ENCODE measurements at places on chromosomes 1 and 21.

DNA sequence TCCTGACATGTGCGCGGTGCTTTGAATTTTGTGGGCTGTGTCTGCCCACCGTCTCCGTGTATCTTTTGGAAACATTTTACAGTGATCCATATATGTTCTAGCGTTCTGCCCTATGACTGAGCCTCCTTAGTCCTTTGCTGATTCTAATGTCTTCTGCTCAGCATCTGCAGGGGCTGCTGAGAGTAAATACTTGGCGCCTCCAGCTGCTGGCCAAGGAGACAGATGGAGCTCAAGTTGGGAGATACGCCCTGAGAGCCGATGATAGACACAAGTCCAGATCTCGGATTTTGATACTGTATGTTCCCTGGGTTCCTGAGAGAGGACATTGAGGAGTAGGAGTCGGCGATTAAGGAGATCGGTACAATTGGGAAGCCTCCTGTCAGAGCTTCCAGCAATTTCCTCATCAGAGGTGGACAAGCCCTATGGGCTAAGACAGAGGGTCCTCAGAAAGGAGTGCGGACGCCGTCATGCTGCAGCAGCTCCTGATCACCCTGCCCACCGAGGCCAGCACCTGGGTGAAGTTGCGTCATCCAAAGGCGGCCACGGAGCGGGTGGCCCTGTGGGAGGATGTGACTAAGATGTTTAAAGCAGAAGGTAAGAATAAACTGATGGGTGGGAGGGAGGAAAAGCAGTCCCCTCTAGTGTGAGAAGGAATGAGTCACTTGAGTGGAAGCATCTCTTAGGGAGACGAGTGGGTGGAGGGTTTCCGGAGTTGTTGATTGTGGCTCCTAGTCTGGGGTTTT is 390 bp downstream of the ZFP69B start:
- DNase-seq: peak; percentile 62

GRCh38 chr1:41322835-41323234 is 38.4 kb upstream of the FOXO6 start:
- DNase-seq: peak; percentile 18

DNA sequence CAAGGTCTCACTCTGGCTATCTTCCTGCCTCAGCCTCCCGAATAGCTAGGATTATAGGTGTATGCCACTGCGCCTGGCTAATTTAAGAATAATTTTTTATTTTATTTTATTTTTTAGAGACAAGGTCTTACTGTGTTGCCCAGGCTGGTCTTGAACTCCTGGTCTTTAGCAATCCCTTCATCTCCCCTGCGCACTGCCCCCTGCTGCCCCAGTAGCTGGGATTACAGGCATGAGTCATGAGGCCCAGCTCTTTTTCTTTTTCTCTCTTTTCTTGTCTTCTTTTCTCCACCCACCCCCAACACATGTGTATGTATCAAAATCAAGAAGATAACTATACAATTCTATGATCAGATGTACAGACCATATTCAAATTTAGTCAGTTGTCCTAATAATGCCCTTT is 87.2 kb downstream of the PEX14 start:
- DNase-seq: no peak

DNA sequence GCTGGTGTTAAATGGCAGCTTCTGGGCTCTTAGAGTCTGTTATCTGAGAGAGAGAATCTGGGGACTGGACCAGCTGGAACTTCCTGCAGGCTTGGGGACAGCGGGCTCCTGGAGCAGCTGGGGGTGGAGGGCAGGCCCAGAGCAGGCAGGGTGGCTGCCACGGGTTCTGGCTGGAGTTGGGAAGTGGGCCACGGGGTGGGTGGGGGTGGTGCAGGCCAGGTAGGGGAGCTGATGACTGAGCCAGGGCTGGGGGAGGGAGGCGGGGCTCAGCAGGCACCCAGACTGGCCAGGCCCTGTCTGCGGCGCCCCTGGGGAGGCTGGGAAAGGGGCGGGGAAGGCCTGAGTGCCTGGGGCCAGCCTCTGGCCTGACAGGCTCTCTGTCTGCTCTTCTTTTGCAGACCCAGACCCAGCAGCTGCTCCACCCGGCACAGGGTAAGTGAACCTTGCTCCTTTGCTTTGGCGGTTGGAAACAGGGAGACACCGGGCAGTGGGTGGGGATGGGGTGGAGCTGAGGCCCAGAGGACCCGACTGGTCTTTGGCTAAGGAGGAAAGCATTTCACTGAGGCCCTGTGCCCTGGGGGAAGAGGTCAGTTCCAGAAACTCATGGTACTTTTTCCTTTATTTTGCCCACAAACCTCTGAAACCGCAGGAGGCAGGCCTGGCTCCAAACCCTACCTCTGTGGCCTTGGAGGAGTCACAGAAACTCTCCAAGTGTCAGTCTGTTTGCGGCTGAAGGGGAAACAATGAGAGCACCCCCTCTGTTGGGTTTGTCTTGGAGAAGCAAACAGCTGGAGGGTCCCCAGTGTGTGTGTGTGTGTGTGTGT is 48.8 kb downstream of the ARHGEF10L start:
- DNase-seq: no peak

DNA sequence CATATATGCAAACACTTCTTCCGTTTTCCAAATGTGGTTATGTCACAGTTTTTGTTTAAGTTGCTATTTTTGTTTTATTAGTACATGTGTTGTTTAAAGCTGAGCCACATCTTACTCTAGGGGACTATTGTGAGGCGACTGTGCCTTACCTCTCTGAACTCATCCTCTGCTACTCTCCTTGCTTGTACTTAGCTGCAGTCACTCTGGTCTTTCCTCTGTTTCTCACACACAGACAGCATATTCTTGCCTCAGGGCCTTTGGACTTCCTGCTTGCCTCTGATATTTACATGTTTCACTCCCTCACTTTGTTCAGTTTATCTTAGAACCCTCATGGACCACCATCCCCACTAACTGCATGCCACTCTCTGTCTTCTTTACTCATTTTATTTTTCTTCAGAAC is 101.1 kb downstream of the MACF1 start:
- DNase-seq: no peak

DNA sequence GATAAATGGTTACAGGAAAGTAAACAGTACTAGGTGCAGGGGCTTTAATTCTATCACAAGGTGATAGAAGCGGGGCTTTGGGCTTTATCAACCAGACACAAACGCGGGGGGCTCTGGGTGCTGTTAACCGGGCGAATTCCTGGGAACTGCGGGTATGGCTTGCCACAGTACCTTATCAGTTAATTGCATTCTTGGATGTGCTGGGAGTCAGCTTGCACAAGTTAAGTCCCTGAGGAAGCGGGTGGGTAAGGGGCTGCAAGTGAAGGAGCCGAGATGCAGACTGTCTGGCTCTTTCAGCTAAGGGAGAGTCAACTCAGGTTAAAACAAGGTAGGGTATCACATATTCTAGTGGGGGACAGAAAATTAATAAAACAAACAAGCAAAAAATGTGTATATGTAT is 661 bp downstream of the GBP4 start:
- DNase-seq: no peak

GRCh38 chr21:33133892-33134291 is 64.0 kb downstream of the OLIG1 start:
- DNase-seq: no peak

GRCh38 chr1:1246577-1247340 is at the start of gene C1QTNF12:
TSS of gene C1QTNF12 (minus strand) at chr1:1246722. CDS start at chr1:1246690, 32 bp downstream.
- no peak for DNase-seq

DNA sequence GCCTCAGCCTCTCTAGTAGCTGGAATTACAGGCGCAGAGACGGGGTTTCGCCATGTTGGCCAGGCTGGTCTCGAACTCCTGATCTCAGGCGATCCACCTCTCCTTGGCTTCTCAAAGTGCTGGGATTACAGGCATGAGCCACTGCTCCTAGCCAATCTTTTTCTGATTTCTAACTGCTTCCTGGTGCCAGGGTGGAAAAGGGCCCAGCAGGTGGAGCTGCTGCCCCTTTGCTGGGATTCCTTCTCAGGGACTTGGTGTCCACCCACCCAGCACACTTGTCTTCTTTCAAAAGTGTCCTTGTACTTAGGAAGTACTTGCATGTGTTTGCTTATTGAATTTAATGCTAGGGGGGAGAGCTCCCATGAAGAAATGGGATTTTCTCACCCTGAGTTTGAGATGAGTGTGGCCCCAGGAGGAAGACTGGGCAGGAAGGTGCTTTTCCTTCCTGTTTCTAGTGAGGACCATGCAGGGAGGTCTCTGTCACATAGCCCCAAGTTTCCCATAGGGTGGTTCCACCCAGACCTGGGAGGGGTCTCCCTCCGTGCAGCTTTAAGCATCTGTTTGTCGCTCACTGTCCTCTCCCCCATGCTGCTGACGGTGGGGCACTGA is 14.2 kb downstream of the UTP11 start:
- no peak for DNase-seq

DNA sequence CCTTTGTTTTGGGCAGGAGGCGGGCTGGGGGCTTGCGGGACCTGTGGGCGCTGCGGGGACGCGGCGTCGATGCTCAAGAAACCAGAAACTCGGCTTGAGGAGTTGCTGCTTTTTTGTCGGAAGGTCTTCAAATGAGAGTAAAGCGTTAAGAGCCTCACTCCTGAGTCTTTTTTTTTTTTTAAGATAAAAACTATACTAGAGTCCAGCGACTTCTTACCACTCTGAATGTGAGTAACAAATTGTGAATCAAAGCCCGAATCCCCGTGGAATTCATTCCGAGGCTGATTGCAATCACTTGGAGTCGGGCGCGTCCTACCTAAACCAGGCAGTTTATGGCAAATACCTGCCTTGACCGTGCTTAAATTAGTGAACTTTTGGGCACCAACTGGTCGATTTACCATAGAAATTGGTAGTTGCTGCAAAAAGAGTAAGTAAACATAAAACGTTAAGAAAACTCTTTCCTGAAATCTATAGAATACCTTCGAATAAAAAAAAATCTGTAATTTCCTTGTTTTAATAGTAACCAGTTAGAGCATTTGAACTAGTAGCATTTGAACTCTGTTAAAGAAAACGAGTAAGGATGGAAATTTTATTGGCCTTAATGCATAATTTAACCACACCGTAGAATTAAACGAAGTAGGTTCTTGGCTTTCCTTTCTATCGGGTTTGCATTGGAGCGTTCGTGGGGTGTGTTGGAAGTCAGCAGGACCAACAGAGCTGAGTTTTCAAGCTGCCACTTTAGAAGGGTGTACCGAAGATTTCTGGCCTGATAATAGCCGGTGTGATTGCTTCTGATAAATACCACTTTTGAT is 769 bp downstream of the GPSM2 start:
- peak; percentile 42 for DNase-seq

GRCh38 chr1:6519491-6519934 is 28.0 kb upstream of the PLEKHG5 start:
- DNase-seq: no peak

DNA sequence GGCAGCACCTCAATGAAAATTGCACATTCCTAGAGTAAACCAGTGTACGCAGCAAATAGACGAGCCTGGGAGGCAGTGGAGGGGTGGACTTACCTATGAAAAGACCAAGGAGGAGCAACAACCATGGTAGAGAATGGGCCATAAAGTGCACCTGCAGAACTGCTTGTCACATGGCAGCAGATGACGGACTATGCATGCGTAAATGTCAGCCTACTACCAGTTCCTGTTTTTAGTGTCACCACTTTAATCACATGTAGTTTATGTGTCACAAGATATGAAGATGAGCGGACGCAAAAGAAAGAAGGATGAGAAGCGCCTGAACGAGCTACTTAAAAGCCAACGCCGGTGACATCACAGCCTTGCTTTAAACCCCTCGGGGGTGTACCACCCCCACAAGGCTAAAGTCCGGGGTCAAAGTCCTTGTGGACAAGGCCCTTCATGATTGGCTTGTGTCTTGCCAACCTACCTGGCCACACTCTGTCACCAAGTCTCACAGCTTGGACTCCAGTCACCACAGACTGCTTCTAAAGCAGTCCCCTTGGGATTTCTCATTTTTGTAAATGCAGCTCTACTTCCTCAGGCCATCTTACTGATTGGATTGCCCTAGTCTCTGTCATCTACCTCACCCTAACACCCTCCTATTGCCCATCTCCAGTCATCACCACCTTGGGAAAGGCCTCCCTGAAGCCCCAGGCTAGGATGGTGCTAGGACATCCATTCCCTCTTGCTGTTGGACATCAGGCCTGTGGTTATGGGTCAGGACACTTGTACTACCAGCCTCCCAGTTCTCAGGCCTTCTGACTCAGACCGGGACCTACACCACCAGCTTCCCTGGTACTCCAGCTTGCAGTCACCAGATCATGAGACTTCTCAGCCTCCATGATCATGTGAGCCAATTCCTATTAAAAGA is 6.0 kb upstream of the LY9 start:
- no peak for DNase-seq

DNA sequence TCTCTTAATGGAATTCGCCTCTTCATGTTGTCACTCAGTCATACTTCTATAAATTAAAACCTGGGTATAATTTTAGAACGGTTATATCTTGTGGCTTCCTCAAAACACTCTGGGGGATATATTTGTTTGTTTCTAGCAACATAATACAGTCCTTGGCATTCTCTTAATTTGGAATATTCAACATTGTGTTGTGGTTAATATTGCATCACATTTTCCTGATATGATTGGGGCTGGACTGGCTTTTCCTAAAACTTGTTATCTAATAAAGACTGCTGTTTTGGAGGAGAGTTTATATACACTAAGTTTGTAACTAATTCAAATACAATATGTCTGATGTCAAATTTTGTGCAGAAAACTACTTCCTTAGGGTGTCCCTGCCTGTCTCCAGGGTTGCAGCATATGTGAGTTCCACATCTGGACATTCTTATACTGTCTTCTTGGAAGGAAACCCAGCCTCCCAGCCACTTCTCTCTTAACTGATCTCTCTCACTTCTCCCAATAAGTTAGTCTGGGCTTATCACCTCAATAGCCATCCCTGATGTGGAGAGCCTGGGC is 892.6 kb downstream of the MRPL39 start:
- DNase-seq: no peak

- DNase-seq: no peak
These were observed 97.5 kb upstream of the CTTNBP2NL start for GRCh38 chr1:112298558-112298957.

DNA sequence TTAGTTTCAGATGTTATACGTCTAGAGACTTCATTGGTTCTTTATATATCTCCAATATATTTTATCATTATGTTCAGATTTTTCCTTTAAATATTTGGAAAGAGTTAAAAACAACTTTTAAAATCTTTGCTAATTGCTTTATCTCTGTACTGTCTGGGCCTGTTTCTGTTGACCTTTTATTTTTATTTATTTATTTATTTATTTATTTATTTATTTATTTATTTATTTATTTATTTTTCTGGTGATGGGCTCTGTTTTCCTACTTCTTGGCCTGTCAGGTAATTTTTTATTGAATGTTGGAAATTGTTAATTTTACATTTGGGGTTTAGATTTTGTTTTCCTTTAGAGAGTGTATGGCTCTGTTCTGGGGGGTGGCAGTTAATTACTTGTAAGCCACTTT is 279.7 kb upstream of the KAZN start:
- no peak for DNase-seq

DNA sequence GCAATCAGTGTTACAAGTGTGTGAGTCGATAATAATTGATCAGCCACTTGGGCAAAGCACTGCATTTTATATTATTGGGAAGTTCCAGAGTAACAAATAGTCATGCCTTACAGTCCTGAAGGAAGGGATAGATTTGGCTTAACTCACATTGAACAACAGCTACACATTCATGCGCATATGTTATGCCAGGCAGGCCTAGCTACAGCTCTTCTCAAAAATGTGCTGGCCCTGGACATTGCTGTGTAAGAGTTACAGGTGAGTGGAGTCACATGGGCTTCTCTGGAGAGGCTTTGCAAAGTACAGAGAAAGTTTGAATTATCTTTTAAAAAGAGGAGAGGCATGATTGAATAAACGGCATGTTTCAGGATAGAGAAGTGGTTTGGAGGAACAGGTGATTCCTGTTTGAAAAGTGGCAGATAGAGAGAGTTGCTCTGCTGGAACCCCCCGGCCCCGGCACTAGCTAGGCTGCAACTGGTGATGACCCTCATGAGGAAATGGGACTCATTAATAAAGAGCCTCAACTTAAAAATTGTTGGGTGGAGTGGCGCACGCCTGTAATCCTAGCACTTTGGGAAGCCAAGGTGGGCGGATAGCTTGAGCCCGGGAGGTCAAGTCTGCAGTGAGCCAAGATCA is 200.6 kb downstream of the CRB1 start:
- DNase-seq: no peak
